ENCODE measurements at places on chromosomes 7 and 10. TPM values are rescaled to one million over a fixed set of nuclear protein-coding genes. Genes with fewer than 3 reads are reported as not detected.

DNA sequence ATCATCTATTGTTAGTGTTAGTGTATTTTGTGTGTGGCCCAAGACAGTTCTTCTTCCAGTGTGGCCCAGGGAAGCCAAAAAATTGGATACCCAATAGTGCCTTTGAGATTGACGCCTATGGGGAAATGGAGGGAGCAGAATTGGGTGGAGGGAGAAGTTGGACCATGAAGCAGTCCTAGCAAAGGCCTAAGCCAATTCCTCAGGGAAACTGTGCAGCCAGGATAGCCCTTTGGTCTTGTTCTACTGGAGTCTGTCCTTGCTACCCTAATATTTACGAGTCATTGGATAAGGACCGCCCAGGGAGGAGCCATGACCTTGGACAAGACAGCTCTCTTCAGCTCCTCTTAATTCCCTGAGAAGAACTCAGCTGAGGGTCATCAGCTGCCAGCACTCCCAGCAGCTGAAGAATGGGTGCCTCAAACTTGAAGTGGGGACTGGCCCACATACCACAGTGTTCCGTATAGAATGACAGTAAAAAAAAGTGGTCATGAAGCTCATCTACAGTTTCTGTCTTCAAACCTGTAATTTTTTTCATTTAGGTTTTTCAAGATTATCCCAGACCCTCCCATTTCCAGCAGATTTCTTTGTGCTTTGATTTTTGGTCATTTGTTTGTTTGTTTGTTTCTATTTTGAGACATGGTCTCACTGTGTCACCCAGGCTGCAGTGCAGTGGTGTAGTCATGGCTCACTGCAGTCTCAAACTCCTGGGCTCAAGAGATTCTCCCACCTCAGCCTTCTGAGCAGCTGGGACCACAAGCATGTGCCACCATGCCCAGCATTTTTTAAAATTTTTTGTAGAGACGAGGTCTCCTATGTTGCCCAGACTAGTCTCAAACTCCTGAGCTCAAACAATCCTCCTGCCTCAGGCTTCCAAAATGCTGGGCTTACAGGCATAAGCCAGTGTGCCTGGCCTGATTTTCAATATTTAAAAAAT is 81.2 kb downstream of the C1GALT1 start:
- no peak for DNase-seq

GRCh38 chr7:151662251-151662826 is 142.6 kb upstream of the RHEB start:
- no peak for DNase-seq

Gene DNAH11
- total RNA-seq, result 0.31 TPM

Gene TMEM184A
- not detected for total RNA-seq

- peak; percentile 36 for DNase-seq
Observed at GRCh38 chr7:29924684-29925083, 64.9 kb downstream of the SCRN1 start.

Gene PSMG3
- 48.1 TPM for total RNA-seq

Gene PLAC9
- total RNA-seq, result not detected

- DNase-seq, result peak; percentile 70
Observed at GRCh38 chr7:1922071-1922869, 252.2 kb downstream of the ELFN1 start.

DNA sequence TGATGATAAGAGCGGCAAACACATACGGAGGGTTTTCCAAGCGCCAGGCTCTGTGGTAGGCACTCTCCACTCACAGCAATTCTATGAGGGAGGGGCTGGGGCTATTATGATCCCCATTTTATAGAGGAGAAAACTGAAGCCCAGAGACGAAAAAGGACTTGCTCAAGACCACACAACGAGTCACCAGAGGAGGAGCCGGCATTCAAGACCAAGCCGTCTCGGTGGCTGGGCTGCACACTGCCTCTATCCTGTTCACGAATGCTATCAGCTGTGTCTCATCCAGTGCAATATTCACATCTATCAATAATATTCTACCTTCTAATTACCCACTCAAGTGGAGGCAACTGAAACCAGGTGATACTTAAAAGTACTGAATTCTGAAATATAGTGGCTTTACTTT is 67.8 kb upstream of the NMT2 start:
- DNase-seq, result no peak

GRCh38 chr7:29915481-29916215 is 74.0 kb downstream of the SCRN1 start:
- DNase-seq, result no peak

GRCh38 chr7:139673230-139673629 is 104.6 kb downstream of the HIPK2 start:
- DNase-seq, result peak; percentile 73

Gene SDK1
- total RNA-seq, result 0.24 TPM

Gene FERD3L
- total RNA-seq, result not detected
